Stimulated activated CD8-positive, alpha-beta memory T cell treated with anti-CD3 and anti-CD28 coated beads, Interleukin-2, amount 100 ng/mL, for 1 hour (primary cell): ENCODE measurements at places on chromosomes 4 and X.
A peak's percentile ranks its signal among the peaks of the same experiment; 100 is the strongest.

GRCh38 chr4:7539659-7540058, 104.9 kb upstream of the PSAPL1 start:
- peak; percentile 22 for DNase-seq

DNA sequence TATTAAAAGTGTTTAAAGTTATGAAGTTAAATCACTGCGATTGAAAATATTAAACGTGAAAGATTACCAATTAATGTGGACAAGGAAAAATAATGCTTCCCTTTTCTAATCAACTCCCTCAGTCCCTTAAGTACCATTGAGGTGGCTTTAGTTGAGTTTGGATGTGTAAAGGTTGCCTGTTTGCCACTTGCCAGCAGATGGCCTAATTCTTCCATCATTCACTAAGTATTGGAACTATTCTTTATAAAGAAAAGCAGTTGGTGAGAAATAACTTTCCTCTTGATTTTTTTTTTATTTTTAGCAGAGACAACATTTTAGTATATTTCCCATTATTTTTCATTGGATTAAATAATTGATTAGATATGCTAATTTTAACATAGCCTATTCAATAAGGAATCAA, 295.9 kb upstream of the TACR3 start:
- no peak for DNase-seq

GRCh38 chrX:112835019-112835418, 5.6 kb downstream of the AMOT start:
- DNase-seq: no peak

- DNase-seq: no peak
Measured at GRCh38 chrX:116194649-116195048, 24.1 kb downstream of the AGTR2 start.

GRCh38 chrX:149032449-149032848, 472.7 kb downstream of the IDS start:
- no peak for DNase-seq

GRCh38 chrX:131288188-131288587, 918 bp downstream of the IGSF1 start:
- DNase-seq: no peak

- DNase-seq: no peak
Measured at GRCh38 chr4:110041735-110042134, 129.1 kb downstream of the EGF start.

DNA sequence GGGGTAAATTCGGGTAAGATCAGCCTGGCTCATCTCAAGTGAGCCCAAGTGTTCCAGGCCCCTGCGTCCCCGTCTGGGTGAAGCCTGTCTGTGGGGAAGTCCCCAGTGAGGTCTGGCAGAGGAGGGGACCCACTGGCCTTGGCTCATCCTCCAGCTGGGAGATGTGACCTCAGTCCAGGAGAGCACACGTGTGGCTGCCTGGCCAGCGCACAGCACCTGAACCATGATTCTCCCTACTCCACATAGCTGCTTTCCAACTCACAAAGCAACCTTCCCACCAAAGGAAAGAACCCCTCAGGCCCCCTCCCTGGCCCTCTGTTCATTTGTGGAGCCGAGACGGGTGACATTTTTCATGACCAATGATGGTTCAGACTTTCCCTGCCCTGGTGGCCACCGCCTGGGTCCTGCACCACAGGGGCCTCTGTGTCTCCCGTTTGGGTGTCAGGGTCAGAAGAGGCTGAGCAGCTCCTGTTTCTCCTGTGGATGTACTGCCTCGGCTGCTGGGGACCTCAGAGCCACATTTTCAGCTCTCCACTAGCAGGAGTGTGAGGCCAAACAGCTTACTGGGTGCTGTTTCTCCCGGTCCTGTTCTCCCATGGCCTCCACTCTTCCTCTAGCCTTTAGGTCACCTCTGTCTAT, 111.4 kb downstream of the CPZ start:
- DNase-seq: no peak

DNA sequence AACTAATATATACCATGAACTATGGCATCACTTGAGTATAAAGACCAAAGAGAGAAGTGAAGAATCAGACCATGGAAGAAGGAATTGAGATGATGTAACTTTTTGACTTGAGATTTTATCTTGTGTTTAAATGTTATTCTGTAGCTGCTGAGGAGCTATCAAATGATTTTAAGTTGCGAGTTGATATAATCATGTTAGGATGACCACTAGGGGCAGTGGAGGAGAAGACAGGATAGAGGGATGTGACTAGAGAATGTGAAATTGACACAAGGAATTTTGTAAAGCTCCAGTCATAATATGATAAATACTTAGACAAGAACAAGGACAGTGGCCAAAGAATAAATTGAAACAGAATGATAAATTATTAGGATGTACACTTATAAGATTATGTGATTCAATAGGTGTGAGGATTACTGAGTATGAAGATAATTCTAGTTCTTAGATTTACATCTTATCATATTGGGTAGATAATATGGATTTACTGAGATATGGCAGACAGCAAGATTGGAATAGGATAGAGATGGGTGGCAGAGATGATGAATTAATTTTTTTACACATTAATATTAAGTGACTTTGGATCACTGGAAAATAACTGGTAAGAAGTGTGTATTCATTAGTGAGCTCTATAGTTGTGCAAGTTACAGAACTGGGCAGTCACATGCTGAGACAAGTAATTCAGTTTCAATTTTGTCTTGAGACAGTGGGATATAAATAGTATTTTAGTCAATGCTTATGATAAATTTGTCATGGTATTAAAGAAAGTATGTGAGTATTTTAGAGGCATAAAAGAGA, 816.0 kb upstream of the PCDH10 start:
- no peak for DNase-seq

DNA sequence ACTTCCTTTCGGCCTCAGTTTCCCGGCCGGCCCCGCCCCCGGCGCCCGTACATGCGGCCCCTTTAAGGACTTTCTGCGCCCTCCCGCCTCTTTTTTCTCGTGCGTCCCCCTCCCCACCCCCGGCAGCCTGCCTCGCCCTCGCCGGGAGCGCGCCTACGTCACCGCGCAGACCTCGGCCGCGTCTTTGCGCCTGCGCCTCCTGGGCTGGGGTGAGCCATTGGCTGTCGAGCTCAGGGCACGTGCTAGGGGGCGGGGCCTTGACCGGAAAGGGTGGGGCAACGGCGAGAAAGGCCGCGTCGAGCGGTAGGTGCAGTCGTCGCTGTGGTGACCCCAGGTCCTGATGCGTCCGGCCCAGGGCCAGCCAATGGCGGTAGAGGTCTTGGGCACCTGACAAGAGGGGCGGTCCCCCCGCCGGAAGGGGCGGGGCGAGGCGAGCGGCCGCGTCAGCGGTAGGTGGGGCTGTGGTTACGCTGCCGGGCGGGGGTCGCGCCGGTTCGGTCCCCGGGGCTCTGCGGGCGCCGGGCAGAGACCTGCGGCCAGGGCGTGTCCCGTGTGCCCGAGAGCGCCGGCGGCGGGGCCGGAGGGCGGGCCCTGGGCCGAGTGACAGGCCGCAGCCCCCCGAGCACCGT, at the start of gene UVSSA:
TSS of gene UVSSA (plus strand) at position 428 of the 629 bp plus-strand sequence. CDS start 884 bp downstream, outside the sequence.
- DNase-seq: peak; percentile 100

- DNase-seq: no peak
Measured at GRCh38 chr4:18138076-18138665, 116.6 kb upstream of the LCORL start.

- no peak for DNase-seq
Measured at GRCh38 chr4:987624-988513, 1.0 kb downstream of the IDUA start.

DNA sequence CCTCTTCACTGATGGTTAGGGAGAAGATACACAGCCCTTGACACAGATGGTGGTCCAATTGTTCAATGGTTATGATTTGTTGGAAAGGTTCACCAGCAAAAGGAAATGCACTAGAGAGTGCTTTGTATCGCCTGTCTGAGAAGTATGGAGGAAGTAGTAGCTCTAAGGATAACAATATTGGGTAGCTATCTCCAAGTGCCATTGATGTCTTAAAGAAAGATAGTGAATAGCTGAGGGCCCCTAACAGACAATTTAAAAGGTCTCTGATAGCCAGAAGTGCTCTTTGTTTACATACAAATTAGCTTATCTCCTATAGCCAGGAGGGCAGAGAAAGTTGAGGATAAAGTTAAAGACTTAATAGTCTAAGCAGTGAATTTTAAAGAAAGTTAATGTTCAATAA, 33.9 kb upstream of the BLTP1 start:
- no peak for DNase-seq

DNA sequence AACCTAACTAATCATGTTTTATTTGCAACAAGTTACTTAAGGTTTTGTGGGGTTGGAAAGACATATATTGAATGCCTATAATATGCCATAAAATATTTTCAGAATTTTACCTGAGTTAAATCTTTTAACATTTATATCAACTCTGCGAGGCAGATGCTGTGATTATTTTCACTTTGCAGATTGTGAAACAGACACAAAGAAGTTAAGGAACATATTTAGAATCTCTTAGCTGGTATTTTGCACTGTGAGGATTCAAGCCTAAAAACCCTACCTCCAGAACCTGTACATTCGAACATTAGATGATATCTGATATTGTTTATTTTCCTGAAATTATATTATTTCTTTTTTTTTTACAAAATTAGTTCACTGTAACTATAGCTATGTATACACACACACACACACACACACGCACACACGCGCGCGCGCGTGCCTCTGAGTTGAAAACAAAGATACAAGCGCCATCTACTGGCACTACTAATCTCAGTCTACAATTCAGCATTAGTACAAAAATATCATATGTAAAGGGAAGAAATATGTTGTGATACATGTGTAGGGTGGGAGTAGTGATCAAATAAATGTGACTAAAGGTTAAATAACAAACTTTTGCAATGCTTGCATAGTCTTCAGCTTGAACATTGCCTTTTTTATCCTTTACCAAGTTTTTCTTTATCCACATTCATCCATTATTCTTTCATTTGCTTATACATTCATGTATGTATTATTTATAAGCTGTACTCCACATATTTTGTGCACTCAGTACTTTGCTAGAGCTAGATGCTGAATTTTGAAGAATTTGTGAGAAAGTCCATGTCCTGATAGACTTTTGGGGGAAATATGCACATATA, 61.5 kb downstream of the ANXA10 start:
- peak; percentile 7 for DNase-seq

DNA sequence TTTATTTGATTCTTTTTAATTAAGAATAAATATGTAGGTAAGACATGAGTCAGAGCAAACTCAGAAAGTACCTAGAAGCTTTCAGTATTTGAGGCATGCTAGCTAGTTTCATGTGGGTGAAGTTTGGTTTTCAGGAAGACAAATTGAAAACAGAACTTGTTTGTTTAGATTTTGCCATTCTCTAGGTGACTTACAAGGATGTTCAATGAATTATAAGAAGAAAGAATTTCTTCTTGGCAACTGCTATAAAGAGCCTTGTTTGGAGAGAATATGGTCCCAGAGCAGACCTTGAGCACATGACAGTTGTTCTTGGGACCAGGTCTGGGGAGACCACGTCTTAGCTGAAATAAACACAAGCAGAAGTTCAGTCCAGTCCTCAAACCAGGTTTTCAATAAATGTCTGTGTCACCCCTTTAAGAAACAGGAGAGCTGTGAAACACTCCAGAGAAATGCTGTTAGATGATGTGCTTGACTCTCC, 38.0 kb upstream of the IL21 start:
- DNase-seq: no peak

GRCh38 chr4:102578819-102579218, 77.7 kb downstream of the NFKB1 start:
- DNase-seq: no peak

GRCh38 chr4:66926687-66927086, 618.6 kb downstream of the CENPC start:
- no peak for DNase-seq

GRCh38 chr4:186651624-186652023, 72.0 kb downstream of the FAT1 start:
- no peak for DNase-seq

DNA sequence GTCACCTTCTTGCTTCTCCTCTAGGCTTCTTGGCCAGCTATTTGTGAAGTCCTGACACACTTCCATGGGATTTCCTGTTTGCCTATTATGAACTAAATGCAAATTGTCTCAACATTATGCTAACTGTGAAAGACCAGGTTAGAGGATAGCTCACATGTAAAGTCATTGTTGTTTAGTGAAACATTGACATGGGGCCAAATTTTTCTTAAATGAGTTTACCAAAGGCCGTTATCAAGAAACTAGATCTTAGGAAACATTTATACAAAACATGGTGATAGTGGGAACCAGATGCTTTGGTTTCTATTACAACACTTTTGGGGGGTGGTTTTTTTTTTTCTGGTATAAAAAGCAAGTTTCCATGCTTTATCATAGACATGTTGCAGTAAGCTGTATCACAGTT, 466.8 kb upstream of the FAM241A start:
- DNase-seq: no peak

GRCh38 chrX:8914681-8915080, 113.5 kb upstream of the FAM9A start:
- DNase-seq: no peak

GRCh38 chr4:121096629-121097028, 24.3 kb upstream of the NDNF start:
- no peak for DNase-seq

GRCh38 chr4:51885363-51885762, 42.4 kb downstream of the DCUN1D4 start:
- DNase-seq: no peak

DNA sequence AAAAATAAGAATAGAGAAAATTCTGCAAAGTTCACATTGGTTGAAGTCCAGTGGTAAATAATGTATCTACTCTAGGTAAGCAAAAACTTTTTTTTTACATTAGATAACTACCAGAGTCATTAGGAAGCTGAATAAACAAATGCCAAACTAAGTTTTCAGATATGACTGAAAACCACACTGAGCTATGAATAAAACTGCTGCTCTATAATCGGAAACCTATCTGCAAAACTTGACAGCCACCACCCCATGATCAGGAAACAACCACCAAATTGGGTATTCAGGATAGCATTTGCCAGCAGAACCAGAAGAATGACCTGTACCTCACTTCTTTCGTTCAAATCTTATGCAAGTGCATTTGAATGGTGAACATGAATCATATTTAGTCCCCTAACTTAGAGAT, 173.0 kb upstream of the TET2 start:
- DNase-seq: no peak

- DNase-seq: no peak
Measured at GRCh38 chr4:74499986-74500781, 55.2 kb downstream of the AREG start.

DNA sequence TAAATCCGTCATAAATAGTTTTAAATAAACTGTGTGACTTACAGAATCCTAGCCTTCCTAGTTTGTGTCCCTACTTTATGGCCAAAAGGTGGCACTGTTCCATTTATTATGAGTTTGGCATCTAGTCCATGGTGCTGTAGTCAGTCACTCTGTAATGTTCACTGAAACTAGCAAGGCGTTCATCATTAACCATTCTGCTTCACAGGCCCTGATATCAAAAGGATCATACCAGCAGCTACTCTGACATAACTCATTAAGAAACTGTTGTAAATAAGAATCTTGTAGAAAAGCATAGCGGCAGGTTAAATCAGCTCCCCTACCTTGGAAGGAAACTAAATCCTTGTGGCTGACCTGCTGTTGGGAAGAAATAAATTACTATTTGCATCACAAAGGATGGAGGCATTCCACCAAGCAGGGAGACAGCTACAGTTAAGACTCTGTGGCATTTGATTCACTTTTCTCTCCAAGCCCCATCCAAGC, 919.6 kb upstream of the DIAPH2 start:
- DNase-seq: no peak

GRCh38 chr4:4323705-4324534, 33.9 kb downstream of the ZBTB49 start:
- DNase-seq: no peak

- DNase-seq: no peak
Measured at GRCh38 chrX:111308039-111308438, 37.8 kb upstream of the CAPN6 start.

- no peak for DNase-seq
Measured at GRCh38 chr4:6891436-6892170, 18.0 kb upstream of the TBC1D14 start.

- no peak for DNase-seq
Measured at GRCh38 chr4:173500841-173501591, 29.0 kb downstream of the HAND2 start.
